Cardiac fibroblast (primary cell): ENCODE measurements at places on chromosomes 2 and 18.

GRCh38 chr2:604854-605524, 72.2 kb downstream of the TMEM18 start:
- no peak for DNase-seq

- DNase-seq: no peak
These were observed 47.5 kb downstream of the GALNT3 start for GRCh38 chr2:165746501-165746900.

- no peak for DNase-seq
These were observed 5.1 kb upstream of the ASIC4 start for GRCh38 chr2:219508971-219509779.

GRCh38 chr18:51821610-51822009, 518.4 kb upstream of the DCC start:
- DNase-seq: no peak

DNA sequence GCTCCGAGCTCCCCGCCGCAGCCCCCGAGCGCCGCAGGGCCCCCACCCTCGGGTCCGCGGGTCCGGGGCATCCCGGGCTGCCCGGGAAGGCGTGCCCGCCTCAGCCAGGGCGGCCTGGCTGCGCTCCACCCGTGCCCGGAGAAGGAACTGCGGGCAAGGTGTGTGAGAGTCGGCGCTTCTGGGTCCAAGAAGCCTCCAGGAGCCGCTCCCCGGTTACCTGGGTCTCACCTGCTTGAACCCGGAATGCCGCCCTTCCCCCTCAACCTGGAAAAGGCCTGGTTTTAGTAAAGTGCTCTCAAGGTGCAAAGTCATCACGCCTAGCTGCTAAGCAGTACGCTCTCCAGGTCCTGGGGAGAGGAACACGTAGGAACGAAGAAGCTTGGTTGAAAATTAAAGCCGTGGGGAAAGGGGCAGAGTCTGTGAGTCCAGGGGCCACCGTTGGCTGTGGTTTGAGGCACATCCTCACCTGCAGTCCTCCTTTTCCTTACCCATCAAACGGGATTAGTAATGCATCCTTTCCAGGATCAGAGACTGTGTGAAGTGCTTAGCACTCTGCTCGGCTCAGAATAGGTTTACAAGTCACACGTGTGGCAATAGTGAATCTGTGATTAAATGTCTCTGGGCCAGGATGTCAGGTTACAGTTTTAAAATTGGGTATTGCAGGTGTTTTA, 1.2 kb downstream of the ASAP2 start:
- no peak for DNase-seq

DNA sequence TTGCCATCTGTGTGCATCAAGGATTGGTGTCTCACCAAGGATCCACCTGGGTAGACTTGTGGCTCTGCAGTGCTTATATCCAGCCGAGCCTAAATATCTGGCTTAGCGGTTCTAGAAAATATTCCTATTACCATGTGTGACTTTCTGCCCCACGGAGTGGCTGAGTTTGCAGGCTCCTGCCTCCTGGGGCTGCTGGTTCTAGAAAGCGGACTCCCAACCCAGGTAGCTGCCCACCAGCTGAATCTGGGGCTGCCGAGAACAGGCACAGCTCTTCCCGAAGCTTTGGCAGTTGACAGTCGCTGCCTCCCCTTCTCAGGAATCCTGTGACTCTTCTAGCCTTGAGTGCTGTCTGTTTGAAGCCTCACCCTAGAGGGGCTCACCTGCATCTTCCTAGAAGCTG, 104.6 kb downstream of the TPGS2 start:
- DNase-seq: no peak

- DNase-seq: no peak
These were observed 44.5 kb upstream of the DAPL1 start for GRCh38 chr2:158750458-158751125.

- DNase-seq: no peak
These were observed 108.4 kb downstream of the MRO start for GRCh38 chr18:50711386-50711785.

DNA sequence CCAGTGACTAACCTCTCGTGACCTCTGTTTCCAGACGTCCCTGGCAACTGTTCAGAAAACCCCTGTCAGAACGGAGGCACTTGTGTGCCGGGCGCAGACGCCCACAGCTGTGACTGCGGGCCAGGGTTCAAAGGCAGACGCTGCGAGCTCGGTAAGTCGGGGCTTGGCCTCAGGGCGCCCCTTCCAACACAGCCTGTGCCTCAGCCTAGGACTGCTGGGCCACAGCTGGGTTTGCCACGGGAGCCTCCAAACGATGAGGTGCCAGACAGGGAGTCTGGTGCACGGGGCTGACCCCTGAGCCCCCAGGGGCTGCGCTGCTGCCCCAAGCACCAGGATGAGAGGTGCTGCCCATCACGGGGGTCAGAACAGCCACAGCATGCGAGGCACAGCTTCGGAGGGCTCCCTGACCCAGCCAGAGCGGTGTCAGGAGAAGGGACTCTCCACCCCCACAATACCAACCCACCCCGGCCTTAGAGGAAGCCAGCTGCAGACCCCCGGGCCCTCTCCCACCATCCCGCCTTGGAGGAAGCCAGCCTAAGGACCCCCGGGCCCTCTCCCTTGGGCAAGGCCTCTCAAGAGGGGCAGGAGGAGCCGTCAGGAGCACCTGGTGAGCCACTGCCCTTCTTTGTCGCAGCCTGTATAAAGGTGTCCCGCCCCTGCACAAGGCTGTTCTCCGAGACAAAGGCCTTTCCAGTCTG, 20.3 kb downstream of the MTERF4 start:
- DNase-seq: no peak

DNA sequence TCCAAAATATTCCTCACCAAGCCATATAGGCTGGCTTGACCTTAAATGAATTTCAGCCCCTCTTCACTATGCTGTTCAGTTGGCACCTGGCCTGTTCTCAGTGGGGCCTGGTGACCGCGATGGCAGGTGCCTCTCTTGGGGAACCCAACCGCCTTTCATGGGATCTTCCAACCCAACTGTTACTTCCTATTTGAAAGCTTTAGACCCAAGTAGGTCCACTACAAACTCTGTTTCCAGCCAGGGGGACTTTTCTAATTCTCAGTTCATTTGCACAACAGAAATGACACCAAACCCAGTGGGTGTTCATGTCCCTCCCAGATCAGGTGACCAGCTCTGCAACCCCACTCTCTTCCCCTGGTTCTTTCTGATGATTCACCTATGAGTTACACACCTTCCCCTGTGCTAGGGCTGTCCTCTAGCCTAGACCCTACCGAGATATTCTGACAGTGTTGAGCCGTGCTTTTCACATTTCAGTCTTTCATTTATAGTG, 35.6 kb upstream of the NDUFV2 start:
- no peak for DNase-seq

GRCh38 chr2:95353613-95354468, 48.7 kb upstream of the FAHD2A start:
- no peak for DNase-seq

DNA sequence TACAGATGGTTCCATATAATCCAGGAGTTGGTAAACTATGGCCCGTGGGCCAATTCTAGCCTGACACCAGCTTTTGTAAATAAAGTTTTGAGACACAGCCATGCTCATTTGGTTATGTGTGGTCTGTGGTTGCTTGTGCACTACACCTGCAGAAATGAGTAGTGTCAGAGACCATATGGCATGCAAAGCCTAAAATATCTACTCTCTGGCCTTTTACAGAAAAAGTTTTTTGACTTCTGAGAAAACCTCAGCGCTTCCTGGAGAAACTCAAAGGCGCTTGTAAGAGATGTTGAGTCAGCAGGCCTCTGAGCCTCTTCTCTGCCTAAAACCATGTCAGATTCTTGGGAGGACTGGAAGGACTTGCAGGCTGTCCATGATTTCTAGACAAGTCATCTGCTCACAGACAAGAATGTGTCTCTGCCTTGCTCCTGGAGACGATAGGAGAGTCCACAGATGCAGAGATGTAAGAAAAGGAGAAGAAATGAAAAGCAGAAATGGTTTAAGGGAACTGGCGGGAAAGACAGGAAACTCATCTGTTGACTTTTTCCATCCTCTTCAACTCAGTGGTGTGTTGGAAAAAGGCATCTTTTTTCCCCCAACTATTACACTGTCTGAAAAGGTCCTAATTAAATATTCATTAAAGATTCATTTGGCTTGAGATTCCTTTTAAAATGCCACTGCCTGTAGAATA, 5.2 kb downstream of the TTC39C start:
- no peak for DNase-seq

DNA sequence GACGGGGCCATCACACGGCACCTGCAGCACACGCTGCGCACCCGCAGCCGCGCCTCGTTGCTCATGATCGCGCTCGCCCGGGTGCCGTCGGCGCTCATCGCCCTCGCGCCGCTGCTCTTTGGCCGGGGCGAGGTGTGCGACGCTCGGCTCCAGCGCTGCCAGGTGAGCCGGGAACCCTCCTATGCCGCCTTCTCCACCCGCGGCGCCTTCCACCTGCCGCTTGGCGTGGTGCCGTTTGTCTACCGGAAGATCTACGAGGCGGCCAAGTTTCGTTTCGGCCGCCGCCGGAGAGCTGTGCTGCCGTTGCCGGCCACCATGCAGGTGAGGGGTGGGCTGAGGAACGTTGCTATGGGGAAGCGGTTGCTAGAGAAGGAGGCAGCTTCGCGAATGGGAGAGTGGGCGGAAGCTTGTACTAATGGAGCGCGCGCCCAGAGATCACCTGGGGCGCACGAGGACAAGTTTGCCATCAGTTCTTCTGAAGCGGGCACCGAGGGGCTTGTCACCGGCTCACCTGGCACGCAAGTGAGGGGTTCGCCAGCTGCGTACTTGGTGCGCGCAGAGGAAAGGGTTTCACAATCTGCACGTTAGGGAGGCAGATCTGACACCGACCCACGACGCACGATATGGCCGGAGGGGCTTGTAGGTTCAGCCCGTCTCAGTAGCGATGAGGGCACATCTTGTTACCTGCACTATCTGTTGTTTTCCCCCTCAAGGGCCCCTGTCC, 45.6 kb downstream of the DDX18 start:
- DNase-seq: no peak

- no peak for DNase-seq
These were observed 54.3 kb upstream of the SLC39A10 start for GRCh38 chr2:195602687-195603086.
